Activated CD8-positive, alpha-beta memory T cell treated with anti-CD3 and anti-CD28 coated beads, Interleukin-2, amount 10 ng/mL, durations not matched to agents 7 days and 5 days (primary cell): ENCODE measurements at places on chromosomes 12 and 14.

DNA sequence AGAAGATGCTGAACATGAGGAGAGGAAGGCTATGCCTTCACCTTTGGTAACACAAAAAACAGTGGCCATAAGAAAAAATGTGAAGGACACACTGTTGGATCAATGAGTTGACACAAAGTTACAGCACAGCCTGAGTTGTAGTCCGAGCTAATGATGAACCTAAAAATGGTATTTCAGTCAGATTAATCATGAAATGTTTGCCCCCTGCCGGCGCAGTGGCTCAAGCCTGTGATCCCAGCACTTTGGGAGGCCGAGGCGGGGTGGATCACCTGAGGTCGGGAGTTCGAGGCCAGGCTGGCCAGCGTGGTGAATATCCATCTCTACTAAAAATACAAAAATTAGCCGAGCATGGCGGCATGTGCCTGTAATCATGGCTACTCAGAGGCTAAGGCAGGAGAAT, 1.3 kb upstream of the CAPRIN2 start:
- no peak for DNase-seq
- H3K36me3 ChIP-seq = peaks cover 1% of the 10 kb centered on the region
- H3K4me3 ChIP-seq = no peak overlapping the region
- peaks cover 33% of the 10 kb centered on the region for H3K4me1 ChIP-seq

DNA sequence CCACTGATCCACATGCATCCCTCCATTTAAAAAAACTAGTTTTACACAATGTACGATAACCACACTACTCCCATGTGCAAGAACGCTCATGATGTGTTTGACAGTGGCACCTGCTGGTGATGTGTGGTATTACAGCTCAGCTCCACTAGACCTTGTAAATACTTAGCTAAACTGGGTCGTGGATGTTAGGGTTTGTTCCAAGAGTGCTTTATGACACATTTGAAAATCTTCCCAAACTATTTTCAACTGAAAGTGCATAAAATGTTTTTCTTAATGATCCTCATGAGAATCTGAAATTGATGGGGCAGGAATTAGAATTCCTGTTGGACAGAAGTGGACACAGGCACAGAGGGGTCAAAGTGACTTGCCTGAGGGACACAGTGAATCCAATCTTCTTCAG, 99.2 kb downstream of the SCARB1 start:
- H3K27me3 ChIP-seq = peaks cover 47% of the 10 kb centered on the region
- no peak for DNase-seq
- peaks cover 9% of the 10 kb centered on the region for H3K4me1 ChIP-seq
- H3K36me3 ChIP-seq = no peaks in the 10 kb centered on the region

GRCh38 chr14:55383541-55384140, 28.0 kb downstream of the ATG14 start:
- no peak overlapping the region for H3K27ac ChIP-seq
- peaks cover 22% of the 10 kb centered on the region for H3K36me3 ChIP-seq
- no peaks in the 10 kb centered on the region for H3K27me3 ChIP-seq

DNA sequence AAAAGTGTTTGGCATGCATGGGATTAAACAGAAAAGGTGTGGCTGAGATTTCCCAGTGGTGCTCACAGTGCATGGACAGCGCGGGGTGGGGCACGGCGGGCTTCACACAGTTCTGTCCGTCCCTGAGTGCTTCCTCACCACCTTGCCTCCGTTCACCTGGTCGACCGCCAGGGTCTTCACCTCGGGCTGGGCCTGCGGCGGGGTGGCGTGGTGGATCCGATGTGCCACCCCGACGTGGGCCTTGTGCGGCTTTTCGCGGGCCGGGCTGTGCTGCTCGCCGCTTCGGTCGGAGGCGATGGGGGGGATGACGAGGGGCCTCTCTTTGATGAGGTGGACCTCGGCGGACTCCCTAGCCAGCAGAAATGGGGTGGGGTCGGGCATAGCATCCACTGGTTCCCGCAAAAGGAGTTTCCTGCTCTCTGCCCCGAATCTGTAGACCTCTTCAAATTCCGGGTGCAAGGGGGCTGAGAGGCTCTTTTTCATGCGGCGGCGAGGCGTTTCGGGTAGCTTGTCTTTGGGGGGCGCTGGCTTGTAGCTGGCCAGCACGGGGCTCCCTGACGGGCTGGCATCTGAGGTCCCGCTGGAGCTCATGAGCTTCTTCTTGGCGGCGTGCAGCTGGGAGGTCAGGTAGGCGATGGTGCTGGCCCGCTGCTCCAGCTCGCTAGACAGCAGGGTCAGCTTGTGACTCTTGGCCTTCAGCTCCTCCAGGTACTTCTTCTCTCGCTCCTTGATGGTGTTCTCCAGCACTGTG, 35.5 kb downstream of the CCDC92 start:
- peaks cover 6% of the 10 kb centered on the region for H3K36me3 ChIP-seq
- H3K4me3 ChIP-seq = peak overlapping the region; percentile 65
- DNase-seq = no peak
- H3K27me3 ChIP-seq = peaks cover 8% of the 10 kb centered on the region
